ENCODE measurements at places on chromosomes 16 and 17.

DNA sequence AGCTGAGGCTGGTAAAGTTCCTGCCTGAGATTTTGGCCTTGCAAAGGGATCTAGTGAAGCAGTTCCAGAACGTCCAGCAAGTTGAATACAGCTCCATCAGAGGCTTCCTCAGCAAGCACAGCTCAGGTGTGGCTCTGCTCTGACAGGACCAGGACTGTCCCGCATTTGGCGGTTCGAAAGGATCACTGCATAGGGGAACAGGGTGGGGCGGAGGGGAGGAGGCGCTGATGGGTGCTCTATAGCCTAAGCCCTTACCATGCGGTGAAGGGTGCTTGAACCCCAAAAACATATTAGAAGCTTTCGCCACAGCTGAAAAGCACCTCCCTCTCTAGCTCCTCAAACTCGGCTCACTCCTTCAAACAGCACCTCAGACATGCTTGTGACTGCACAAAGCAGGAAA is 29.9 kb upstream of the ENDOV start:
- no peak for DNase-seq

DNA sequence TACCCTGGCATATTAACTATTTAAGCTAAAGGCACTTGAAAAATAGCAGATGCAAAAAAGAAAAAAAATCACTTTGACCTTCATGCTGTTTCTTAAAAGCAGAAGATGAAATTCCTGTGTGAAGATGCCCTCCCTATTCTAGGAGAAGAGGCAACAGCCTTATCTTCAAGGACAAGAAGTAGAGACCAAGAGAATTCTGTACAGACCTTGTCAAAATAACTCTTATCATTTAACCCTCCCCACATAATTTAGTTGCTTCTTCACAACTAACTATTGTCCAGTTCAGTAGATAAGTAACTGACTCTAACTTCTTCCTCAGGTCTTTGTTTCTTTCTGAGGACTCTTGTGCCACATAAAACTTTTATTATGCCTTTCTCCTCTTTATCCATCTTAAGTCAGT is 72.0 kb upstream of the MARCHF10 start:
- no peak for DNase-seq

DNA sequence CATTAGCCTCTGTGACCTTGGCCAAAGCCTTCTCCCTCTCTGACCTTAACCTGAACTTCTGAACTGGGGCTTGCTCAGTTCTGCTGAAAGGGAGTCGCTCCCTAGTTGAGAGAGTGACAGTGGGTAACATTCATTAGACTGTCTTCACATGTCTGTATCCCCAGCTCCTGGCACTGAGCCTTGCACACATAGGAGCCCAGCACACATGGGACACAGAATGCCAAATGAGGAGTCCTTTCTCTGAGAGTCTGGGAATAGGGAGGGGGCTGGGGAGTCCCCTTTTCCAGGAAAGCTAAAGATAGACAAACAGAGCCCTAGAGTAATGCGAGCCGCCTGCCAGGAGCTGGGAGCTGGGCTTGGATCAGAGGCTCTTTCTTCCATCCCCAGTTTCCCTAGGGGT is 2.5 kb downstream of the TAC4 start:
- DNase-seq, result no peak

GRCh38 chr16:69077251-69077650 is 28.2 kb upstream of the HAS3 start:
- DNase-seq, result no peak

- DNase-seq, result no peak
These were observed 6.4 kb downstream of the DPEP1 start for GRCh38 chr16:89619840-89620239.

DNA sequence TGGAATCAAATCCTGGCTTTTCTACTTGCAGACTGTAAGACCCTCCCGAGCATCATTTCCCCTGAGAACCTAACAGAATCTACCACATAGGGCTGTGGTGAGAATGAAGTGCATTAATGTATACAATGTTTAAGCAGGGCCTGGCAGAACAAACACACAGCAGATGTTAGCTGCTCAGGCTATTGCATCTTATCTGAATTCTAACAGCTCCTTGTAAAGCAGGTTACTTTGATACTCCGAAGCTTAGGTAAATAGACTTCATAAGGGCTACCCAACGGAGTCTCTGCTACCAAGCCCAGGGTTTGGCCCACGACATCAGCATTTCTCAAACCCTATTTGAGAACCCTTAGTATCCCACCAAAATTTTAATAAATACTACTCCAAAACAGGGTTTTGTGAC is 24.4 kb upstream of the NOS2 start:
- DNase-seq, result no peak

DNA sequence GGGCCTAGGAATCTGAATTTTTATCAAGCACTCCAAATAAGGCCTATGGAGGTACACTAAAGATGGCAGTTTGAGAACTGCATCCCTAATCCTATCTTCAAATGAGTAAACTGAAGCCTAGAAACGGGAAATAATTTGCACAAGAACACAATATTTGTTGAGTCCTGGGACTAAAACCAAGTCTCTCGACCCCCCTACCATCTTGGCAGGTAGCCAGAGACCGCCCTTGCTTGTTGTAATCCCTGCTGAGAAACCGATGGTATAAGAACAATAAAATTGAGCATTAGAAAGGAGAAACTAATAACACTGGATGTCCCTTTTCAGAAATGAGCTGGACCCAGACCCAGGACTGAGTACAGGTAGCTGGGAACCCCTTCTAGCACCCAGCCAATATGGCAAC is 24.4 kb downstream of the ADAMTS18 start:
- no peak for DNase-seq

DNA sequence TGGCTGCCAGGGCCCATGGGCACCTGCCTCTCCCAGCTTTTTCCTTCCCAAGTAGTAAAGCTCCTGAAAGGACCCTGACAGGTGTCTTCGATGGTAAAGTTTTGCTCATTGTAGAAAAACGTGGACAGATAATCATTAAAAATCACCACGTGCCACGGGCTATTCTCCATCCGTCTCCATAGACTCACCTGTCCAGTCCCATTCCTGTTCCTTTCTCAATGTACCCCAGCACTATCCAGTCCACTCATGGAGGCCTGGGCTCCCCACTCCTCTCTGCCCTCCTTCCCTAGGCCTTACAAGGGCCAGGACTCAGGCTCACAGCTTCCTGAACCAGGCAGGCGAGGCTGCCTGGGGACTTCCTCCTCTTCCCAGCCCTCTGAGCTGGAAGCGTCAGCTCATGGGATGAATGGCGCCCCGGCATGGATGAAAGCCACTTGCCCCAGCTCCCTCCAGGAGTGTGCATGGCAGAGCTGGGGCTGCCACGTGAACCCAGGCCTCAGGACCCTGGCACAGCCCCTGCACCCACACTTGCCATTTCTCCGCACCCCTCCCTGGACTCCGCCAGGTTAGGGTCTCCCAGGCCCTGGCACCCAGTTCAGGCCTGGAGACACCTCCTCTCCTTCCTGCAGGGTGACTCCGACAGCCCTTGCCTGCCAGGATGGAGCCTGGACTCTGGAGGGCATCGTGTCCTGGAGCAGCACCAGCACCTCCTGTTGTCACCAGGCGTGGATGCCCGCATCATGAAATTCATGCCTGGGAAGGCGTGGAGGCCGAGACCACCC is 8.8 kb downstream of the CTRB1 start:
- no peak for DNase-seq

GRCh38 chr16:67677712-67678111 is 11.1 kb downstream of the C16orf86 start:
- no peak for DNase-seq

GRCh38 chr17:48818361-48818841 is 1.4 kb upstream of the TTLL6 start:
- no peak for DNase-seq

GRCh38 chr17:65473985-65474384 is 87.5 kb downstream of the AXIN2 start:
- no peak for DNase-seq
